ENCODE measurements at places on chromosomes 12 and 14.

- no peak for DNase-seq
Measured at GRCh38 chr14:103568952-103569351, 6.2 kb downstream of the COA8 start.

GRCh38 chr14:34098985-34099349 lies 148.1 kb upstream of the EGLN3 start:
- DNase-seq: no peak

DNA sequence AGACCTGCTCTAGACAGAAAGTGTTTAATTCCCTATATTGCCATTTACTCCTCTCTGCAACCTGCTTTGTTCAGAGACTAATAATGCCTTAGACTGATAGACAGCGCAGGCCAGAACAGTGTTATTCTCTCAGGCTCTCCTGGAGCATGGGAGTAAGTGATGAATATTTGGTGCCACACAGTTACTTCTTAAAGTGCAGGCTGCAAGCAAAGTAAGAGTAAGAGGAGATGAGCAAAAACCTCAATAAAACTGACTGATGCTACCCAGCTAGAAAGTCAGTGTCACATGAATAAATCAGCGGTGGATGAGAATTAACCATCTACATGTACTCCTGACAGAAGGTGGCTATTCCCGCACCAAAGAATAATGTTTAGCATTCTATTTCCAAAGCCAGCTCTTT lies 9.9 kb downstream of the TRIM9 start:
- no peak for DNase-seq

- no peak for DNase-seq
Measured at GRCh38 chr12:45408729-45409114, 192.8 kb downstream of the ANO6 start.

DNA sequence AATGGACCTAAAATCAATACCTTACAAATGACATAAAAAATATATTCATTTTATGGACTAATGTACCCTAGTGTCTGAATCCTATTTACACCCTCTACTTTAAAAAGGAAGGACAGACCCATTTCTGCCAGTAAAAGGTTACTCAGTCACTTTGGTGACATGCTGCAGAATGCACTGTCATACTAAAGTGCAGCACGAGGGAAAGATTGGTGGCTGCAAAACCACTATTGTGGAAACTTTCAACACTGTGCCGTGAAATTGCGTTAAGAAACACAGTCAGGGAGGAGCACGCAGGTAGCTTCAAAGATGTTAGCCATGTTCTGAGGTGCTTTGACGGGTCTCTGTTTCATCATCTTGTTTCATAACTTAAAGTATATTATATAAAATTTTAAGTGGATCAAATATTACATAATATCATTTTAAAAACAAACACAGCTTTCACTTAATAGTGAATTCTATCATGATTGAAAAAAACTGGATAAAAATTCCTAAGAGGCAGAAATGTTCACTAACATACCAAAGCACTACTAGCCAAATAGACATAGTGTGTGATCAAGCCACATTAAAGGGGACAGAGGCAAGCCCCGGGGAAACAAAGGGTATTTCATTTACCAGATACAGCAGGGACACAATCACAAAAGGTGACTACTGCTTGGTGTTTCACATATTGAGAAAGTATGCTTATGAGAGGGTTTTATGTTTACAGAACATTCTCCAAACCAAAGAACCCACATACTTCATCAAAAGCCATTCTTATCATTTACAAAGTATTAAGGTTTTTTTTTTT lies 330.8 kb upstream of the SOX5 start:
- no peak for DNase-seq

GRCh38 chr12:108567406-108568337 lies 5.3 kb downstream of the ISCU start:
- no peak for DNase-seq

GRCh38 chr12:110370732-110371231 lies 32.7 kb downstream of the ANAPC7 start:
- no peak for DNase-seq
